ENCODE measurements at places on chromosomes 1 and 21.

DNA sequence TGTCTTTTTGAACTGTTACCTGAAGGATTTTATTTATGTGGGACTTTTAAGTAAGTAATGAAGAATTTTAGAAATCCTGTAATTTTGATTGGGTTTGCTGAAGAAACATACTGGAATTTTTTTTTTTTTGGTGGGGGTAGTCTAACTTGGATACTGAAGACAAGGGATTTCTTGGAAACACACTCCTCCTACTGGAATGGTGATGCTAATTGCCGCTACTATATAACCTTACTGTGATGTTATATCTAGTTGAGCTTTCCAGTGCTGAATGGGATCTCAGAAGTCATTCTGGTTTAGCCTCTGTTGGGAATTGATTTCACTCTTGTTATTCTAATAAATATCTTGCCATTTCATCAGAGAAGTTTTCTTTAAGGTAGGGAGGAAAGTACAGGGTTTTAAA is 8.4 kb downstream of the PPP2R5A start:
- no peak for DNase-seq

DNA sequence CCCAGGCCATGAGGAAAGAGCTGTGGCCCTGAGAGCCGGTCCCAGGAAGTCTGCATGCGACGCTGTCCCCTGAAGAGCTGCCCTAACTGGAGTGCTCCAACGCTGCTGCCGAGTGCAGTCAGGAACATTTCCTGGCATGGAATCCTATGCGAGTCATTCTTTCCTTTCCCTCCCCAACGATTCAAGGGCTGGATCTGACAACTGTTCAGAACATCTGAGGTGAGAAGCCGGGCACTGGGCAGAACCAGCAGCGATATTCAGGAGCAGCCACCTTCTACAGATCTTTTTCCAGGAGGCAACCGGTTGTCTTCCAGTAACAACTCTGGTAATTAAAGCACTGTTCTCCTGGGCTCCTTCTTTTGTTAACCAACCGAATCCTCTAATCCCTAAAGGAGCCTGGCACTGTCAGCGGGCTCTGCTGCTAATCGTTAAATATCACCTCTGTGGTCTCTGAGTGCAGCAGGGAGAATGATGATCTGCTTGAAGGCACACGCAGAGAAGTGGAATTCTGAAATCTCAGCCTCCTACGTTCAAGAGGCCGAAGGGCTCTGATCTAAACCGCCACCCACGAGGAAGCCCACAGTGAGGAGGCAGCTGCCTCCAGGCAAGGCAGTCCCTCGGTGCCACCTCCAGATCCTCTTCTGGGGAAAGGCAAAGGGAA is 55.8 kb downstream of the SLC45A1 start:
- DNase-seq = no peak

GRCh38 chr1:45617618-45618017 is 6.2 kb downstream of the CCDC17 start:
- DNase-seq = no peak

GRCh38 chr1:21647431-21648351 is 21.5 kb downstream of the RAP1GAP start:
- DNase-seq = no peak

DNA sequence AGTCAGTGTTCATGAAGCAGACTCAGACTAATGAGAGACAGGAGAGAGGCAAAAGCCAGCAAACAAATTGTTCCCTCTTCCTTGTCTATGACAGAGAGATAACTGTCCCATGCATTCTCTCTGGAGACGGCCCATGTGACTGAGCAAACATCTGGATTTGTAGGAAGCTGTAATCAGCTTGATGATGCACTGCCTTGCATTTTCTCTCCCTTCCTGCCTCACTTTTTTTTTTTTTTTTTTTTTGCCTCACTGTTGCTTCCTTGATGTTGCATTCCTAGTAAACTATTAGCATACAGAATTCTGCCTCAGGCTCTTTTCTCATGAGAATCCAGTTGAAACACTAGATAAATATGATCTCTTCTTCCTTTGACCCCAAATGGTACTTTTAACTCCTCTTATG is 134.5 kb downstream of the HHIPL2 start:
- no peak for DNase-seq
